Activated gamma-delta T cell treated with Interleukin-2 at 50 U/mL for 16 hours (primary cell): ENCODE measurements at places on chromosomes 3 and 15.

GRCh38 chr15:74228723-74229081, 7.4 kb upstream of the CCDC33 start:
- no peak for DNase-seq

DNA sequence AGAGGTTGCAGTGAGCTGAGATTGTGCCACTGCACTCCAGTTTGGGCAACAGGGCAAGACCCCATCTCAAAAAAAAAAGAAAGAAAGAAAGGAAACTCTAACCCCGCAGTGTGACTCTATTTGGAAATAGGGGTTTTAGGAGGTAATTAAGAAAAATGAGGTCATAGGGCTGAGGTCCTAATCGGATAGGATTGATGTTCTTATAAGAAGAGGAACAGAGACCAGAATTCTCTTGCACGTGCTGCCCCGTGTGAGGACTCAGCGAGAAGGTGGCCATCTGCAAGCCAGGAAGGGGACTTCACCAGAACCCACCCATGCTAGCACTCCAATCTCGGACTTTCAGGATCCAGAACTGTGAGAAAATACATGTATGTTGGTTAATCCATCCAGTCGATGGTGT, 25.8 kb downstream of the KLHL6 start:
- DNase-seq: no peak

DNA sequence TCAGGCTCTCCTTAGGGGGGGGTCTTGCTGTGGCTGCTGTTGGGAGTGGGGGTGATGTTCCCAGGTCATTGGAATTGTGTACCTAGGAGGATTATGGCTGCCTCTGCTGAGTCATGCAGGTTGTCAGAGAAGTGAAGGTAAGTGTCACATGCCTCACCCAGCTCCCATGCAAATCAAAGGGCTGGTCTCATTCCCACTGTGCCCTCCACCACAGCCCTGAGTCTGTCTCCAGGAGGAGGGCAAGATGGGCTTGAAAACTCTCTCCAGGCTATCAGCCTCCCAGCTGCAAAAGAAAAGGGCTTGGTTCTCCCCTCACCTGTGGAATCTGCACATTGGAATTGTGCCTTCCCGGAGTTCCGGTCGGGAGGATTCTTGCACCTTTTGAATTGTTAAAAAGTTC, 580.5 kb downstream of the NSUN3 start:
- DNase-seq: no peak

DNA sequence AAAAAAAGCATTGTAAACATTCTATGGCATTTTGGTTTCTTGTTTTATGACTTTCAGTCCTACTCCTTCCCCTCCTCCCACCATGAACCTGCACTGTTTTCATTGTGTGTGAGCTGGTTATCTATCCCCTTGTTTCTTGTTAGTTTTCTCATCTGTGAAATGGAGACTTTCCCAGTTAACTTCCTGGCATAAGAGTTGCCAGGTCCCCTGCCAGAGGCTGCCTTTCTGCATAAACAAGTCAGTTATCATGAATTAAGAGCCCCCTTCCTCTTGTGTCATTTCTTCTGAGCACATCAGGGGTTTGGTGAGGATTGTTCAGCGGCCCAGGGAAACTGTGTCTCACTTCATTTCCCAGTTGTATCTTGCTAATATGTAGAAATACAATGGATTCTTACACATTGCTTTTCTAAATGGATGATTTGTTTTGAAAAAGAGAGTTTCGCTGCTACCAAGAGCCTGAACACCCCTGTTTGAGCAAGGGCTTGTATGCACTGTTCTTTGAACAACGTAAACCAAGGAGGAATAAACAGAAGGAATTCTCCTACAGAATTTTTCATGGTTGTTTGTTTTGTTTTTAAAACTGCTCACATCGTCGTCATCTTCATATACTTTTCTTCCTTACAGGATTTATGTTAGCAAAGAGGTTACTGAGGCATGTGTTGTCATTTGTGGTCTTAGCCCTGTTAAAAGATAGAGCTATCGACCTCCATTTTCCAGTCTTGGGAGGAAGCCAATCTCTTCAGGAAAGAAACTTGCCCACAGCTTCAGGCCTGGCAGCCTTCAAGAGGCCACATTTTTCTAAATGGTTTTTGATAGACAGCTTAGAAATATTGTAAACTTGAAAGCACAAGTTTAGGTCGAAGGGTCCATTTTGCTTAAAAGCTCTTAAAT, 144.6 kb upstream of the IL12A start:
- DNase-seq: no peak

GRCh38 chr3:195753581-195753980, 32.8 kb downstream of the MUC20 start:
- no peak for DNase-seq

DNA sequence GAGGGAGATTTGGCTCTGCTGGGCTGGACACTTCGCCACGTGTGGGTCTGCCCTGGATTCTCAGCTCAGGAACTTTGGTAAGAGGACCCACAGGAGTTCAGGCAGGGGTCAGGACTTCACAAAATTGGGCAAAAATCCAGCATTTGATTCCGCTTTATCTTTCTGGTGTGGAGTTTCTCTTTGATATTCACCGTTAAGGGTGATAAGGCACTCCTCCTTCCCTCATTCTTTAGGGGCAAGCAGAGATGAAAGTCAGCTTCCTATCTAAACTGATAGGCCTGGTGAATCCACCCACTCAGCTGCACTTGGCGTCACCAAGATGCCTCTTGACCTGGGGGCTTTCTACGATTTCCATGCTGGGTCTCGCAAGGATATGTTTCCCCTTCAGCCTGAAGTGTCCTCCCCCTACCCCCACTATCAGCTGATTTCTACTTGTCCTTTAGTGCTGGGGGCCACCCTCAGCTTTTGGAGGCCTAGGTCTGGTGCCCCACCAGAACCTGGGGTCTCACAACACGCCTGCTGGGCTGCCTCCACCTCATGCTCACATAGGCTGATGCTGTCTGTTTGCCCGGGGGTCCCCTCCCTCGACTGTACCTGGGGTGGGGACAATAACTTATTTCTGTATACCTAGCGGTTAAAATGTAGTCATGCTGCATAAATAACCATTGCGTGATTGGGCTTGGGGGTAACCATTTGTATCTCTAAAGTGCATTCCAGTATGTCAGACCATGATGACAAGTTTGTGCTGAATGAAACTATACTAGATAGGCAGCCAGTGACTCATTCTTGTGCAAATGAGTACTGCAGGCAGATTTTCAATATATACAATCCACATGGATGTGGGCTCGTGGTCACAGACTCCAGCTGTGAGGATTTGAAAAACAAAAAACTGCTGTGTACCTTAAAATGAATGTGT, 248.3 kb downstream of the ADAMTS17 start:
- DNase-seq: no peak
